Stimulated activated CD8-positive, alpha-beta memory T cell treated with anti-CD3 and anti-CD28 coated beads, Interleukin-4, amount 100 ng/mL, for 4 hours (primary cell): ENCODE measurements at places on chromosomes 6 and 20.

GRCh38 chr20:1946762-1947534, 46.9 kb downstream of the PDYN start:
- no peak for DNase-seq

DNA sequence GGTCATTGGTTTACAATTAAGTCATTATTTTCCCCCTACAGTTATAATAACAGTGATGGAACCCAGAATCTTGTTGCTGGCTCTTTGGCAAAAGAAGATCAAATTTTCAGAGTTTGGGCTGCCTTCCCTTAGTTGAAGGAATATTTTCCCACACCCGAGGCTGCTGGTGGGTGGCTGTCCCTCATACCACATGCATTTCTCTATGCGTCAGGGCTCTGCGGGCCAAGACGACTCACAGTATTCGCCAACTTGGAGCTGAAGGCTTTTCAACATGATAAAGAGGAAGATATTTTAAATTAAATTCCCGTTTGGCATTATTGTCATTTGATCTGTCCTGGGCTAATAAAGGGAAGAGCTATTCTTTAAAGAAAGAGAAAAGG, 102.2 kb upstream of the SASH1 start:
- DNase-seq = no peak

DNA sequence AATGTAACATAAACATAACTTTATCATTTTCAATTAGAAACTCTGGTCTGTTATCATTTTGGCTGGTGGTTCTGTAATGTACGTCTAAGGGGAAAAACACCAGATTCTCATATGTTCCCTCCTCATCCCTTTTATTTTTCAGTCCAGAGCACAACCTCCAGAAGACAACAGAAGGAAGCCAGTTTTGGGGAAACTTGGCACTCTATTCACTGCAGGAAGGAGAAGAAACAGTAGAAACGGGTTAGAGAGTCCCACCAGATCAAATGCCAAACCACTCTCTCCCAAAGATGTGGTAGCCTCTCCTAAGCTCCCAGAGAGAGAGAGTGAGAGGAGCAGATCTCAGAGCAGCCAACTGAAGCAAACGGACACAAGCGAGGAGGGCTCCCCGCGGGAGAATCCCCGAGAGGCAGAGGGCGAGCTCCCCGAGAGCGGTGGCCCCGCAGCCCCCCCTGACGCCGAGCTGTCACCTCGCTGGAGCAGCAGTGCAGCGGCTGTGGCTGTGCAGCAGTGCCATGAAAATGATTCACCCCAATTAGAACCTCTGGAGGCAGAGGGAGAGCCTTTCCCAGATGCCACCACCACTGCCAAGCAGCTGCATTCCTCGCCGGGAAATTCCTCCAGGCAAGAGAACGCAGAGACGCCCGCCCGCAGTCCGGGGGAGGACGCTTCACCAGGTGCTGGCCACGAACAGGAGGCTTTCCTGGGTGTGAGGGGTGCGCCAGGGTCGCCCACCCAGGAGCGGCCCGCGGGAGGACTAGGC, 117.8 kb downstream of the RTN4IP1 start:
- no peak for DNase-seq

DNA sequence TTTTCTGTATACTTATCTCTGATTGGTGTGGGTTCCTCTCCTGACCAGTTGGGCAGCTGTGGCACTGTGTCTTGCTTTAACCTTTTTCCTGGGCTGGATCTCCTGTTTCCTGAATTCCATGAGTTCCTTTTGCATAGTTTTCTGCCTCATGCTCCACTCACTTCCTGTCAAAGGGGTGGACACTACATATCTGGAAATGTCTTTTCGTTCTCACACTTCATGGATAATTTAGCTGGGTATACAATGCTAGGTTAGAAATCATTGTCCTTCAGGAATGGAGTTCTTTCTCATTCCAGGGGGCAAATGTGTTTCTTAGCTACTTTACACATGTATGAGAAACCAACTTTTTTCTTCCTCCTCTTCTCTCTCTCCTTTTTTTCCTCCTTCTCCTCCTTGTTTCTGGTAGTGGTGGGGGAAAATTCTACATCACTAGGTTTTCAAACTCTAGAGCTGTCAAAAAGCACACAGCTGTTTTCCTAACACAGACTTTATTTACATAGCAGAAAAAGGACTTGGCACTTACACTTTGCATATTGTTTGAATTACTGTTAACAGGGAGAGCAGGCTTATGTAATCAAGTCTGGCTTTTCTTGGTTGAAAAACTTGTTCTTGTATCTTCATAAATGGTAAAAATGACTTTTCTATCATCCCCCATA, 9.0 kb upstream of the DDX27 start:
- DNase-seq = no peak
